ENCODE measurements at places on chromosomes 2 and 18.
A peak's percentile ranks its signal among the peaks of the same experiment; 100 is the strongest.

- no peak for DNase-seq
Measured at GRCh38 chr18:38237796-38238195, 672.2 kb upstream of the CELF4 start.

DNA sequence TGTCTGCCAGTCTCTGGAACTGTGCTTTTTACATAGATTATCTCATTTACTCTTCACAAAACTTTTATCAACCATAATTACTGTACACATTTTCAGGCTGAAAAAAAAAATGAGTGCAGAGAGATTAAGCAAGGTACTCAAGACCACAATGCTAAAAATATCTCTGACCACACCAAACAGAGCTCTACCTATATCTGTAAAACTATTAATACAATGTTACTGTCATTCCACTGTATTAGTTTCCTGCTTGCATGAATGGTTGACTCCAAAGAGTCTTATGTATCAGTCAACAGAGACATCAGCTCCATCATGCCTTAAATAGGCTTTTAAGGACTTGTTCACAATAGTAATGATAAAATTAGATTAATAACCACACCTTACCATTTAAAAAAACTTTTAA is 134.7 kb upstream of the CCDC150 start:
- no peak for DNase-seq

DNA sequence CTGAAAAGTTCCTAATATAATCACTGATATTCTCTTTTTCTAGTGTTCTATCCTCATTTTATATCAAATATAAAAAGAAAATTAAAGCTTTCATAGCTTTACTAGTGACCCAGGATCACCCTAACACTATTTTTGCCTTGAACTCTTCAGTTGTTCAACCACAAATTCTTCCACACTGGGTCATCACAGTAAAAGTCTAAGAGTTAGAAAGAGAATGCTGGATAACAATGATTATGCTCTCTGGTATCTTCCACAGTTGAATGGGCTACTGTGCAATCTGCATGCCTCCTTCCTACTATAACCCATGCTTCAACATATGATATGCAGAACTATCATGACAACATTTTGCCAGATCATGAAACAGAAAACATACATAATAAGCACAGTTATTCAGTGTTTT is 32.3 kb downstream of the CHN1 start:
- no peak for DNase-seq

GRCh38 chr2:116732322-116732721 is 1082.2 kb upstream of the DDX18 start:
- DNase-seq, result no peak

GRCh38 chr2:233068762-233069418 is 8.7 kb downstream of the INPP5D start:
- DNase-seq, result no peak

DNA sequence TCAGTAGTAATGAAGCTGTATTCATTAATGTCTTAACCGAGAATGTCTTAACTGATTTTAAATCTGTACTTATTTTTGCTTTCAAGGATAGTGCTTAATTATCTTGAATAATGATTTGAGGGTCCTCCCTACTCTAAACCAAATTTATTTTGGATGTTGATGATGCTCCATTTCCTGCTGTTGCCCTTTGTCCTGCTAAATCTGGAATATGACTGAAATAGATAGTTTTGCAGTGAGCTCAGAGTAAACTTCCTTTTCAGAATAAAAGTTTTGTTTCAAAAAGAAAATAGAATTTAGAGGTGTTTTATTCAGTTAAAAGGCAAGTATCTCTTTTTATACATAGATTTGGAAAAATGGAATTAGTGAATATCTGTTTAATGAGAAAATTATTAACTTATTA is 8.1 kb downstream of the NBEAL1 start:
- no peak for DNase-seq

GRCh38 chr18:9029131-9029530 is 73.4 kb upstream of the NDUFV2 start:
- no peak for DNase-seq

DNA sequence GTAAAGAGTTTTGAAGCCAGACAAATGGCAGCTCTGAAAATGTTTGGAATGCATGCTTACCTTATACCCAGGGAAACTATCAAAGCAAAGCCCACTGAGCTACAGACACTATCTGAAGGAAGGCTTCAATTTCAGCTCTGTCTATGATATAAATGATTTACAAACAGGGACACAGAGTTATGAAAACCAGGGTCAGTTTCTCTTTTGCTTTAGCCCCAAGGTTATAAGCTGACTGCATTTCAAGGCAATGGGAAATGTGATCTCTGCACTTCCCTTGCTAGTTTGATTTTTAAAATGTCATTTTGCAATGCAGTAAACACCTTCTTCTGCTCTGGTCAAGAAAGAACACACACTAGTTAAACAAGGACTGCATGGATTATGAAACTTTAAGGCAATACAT is 65.2 kb upstream of the CCDC195 start:
- no peak for DNase-seq

- no peak for DNase-seq
Measured at GRCh38 chr2:212815453-212815852, 276.9 kb upstream of the ERBB4 start.

- DNase-seq, result no peak
Measured at GRCh38 chr2:66576561-66577320, 141.8 kb downstream of the MEIS1 start.

- no peak for DNase-seq
Measured at GRCh38 chr2:95271381-95271971, 2.8 kb upstream of the PROM2 start.

- DNase-seq, result no peak
Measured at GRCh38 chr2:128625421-128625820, 306.8 kb upstream of the HS6ST1 start.

DNA sequence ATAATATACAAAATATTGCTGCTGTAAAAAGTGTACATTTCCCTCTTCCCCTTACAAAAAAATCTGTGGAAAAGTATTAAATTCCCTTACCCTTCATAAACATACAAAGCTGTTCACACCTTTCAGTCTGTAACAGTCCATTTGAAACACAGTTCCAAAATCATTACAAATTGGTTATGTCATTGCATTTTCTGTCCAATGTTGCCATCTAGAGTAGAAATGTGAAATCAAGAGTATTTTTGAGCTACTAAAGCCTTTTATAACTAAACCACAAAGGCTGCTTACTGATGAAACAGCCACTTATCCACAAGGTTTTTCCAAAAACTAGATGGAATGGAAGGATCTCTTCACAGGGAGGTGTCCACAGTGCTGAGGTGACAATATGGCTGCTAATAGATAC is 72.5 kb downstream of the SS18 start:
- no peak for DNase-seq

DNA sequence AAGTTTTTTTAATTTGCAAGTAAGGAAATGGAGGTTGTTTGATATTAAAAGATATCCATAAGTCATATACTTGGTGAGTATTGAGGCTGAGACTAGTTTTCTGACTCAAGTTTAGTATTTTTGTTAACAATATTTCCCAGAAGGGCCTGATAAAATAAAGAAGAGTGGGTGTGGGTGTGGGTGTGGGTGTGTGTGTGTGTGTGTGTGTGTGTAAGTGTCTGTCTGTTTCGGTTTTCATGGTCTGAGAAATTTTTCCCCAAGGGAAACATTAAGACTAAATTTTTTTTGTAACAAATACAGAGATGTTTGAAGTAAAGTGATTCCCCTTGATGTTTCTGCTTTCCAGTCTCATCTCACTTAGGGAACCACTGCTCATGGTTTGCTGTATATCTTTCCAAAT is 36.5 kb downstream of the PPM1B start:
- no peak for DNase-seq

DNA sequence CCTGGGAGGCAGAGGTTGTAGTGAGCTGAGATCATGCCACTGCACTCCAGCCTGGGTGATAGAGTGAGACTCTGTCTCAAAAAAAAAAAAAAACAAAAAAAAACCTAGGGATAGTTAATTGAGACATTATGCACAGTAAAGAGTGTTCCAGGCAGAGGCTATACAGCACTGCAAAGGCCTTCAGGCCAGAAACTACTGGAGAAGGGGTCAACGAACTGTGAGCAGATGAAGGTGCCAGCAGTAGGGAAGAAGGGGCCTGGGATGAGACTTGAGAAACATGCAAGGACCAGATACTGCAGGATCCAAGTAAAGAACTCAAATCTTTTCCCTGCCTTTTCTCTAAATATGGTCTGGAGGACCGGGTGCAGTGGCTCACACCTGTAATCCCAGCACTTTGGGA is 26.0 kb upstream of the PCBP1 start:
- DNase-seq, result no peak

DNA sequence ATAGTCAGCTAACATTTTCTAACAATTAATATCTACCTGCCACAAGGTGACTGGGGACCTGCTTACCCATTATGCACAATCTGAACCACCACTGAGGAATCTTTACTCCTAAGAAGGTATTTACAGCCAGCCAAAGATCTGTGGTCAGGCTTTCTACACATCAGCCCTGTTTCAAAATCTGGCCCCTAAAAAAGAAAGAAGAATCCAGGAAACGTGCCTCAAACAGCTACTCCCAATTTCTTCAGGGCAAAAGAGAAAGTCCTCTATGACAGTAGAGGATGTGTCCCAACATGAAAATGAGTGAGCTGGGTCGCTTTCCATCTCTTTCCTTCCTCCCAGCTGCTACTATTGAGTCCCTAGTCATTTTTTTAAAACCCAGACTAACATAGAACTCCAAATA is 79.5 kb downstream of the EPB41L3 start:
- no peak for DNase-seq

DNA sequence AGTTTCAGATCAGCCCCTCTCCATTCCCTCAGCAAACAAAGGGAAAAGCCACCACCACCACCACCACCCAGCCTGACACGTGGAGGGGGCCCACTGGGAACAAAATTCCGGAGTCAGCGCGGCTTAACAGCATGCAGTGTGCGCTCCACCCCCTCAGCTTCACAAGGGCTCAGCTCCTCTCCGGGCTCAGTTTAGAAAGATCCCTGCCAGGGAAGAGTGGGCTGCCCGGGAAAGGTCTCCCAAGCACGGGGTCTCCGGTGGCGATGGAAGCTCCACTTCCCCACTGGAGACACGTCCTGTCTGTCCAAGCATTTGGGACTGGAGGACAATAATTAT is 55.7 kb downstream of the SNORC start:
- DNase-seq, result no peak

- no peak for DNase-seq
Measured at GRCh38 chr2:84441036-84441435, 18.0 kb downstream of the SUCLG1 start.

GRCh38 chr2:179528576-179529069 is 264.0 kb upstream of the SESTD1 start:
- DNase-seq, result no peak

GRCh38 chr2:106096299-106097037 is 97.6 kb downstream of the UXS1 start:
- DNase-seq, result no peak

- DNase-seq, result no peak
Measured at GRCh38 chr2:67374949-67375348, 22.2 kb upstream of the ETAA1 start.

GRCh38 chr2:113891265-113891959 is 1.5 kb downstream of the ACTR3 start:
- DNase-seq, result no peak

- no peak for DNase-seq
Measured at GRCh38 chr2:189799531-189799930, 15.3 kb downstream of the PMS1 start.

- DNase-seq, result peak; percentile 72
Measured at GRCh38 chr18:70489986-70490933, 201.4 kb downstream of the SOCS6 start.

GRCh38 chr2:207854484-207855440 is 85.1 kb upstream of the FZD5 start:
- no peak for DNase-seq

All from NCI-H1092 treated with DMSO at 0.1 percent for 48 hours (cell line).